ENCODE measurements at places on chromosomes 6 and 20.

GRCh38 chr6:142500250-142500786, 198.5 kb downstream of the ADGRG6 start:
- DNase-seq: no peak

GRCh38 chr6:169800668-169801395, 49.4 kb downstream of the ERMARD start:
- peak; percentile 30 for DNase-seq

GRCh38 chr20:22795871-22796270, 211.5 kb upstream of the FOXA2 start:
- DNase-seq: peak; percentile 33

- peak; percentile 29 for DNase-seq
These were observed 225.5 kb downstream of the BMP7 start for GRCh38 chr20:57040924-57041323.

GRCh38 chr6:152401978-152402377, 235.2 kb downstream of the SYNE1 start:
- no peak for DNase-seq
